ENCODE measurements at places on chromosomes 6 and 20.

- DNase-seq: no peak
Observed at GRCh38 chr6:4396044-4396443, 260.7 kb upstream of the ECI2 start.

- no peak for DNase-seq
Observed at GRCh38 chr6:38452816-38453660, 186.7 kb downstream of the BTBD9 start.

DNA sequence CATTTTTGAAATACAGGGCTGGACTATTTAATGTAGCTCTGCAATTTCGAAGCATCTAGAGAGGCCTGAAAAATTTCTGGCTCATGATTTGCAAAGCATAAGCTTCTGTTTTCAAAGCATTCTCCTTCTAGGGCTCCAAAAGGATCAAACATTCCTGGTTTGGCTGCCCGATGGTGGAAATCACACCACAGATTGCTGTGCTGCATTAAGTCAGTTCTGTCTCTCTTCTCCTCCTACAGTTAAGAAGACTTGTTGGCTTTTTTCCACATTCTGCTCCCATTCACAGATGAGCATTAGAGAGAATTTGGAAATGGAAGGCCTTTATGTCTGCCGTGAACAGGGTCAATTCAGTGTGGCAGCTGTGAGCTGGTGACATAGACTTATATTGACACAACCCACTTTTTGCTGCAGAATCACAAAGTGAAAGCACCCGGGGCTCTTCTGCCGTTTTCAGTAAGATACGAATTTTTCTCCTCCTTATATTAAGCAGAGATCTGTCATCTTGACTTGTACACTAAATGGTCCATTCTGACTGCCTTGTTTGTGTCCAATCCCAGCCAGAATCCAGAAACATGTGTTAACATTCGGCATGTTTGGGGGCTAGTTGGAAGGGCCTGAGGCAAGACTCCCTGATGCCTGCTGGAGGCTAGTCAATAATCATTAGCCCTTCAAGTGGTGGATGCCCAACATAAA, 330.8 kb upstream of the DEFB112 start:
- no peak for DNase-seq

GRCh38 chr6:67300430-67301040, 1334.5 kb upstream of the ADGRB3 start:
- DNase-seq: no peak

DNA sequence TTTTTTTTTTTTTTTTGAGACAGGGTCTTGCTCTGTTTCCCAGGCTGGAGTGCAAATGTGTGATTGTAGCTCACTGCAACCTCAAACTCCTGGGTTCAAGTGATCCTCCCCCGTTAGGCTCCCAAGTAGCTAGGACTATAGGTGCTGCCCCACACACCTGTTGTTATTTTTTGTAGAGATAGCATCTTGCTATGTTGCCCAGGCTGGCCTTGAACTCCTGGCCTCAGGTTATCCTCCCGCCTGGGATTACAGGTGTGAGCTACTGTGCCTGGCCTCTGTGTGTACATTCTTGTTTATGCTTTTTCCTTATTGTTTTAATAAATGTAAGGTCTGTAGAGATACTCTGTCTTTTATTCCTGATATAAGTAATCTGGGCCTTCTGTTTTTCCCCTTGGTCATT, 14.8 kb downstream of the CD2AP start:
- no peak for DNase-seq

DNA sequence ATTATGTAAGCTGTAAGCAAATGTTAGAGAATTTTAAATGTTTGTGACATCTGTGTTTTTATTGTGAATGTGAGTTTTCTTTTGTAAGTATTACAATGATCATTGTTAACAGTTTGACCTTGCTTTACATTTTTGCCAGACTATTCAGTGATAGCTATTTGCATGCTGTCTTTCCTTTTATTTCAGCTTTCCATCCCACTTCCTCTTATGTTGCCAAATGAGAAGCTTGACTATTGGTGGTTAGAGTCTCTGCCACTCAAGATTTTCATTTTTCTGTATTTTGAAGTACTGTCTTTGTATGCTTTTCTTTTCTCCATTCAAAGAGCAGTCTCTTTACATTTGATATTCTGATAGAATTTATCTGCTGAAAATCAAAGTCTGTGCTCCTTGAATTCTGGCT, 104.1 kb downstream of the PRIM2 start:
- no peak for DNase-seq

DNA sequence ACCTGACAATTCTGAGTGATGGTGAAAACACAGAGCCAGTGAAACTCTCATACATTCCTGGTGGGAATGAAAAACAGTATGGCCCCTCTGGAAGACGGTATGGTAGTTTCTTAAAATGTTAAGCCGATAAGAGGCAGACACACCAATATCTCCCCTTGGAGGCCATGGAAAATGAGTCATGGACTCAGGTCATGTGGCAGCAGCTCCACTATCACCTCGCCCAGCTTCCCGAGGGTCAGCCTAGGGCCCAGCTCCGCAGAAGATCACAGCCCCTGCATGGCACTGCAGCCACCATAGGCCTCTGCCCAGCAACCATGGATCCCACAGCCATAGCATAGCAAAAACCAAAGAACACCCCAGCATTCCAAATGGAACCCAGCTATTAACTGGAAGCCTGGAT, 21.4 kb downstream of the BPIFA1 start:
- no peak for DNase-seq

DNA sequence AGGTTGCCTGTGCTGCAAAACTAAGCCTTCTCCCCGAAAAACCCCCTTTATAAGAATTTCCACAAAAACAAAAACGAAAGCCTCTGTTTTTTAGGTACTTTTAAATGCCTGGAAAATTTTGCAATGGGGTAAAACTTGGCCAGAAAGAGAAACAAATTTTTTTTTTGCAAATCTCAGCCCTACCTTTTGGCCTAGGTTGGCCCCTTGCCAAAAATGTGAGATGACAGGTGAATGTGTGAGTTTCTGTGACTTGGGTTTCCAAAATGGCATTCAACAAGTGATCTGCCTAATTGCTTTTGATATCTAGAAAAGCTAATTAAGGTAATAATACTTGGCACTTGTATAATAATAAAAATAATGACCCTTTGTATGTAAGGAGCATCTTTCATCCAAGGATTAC, 48.4 kb downstream of the MAFB start:
- DNase-seq: no peak

DNA sequence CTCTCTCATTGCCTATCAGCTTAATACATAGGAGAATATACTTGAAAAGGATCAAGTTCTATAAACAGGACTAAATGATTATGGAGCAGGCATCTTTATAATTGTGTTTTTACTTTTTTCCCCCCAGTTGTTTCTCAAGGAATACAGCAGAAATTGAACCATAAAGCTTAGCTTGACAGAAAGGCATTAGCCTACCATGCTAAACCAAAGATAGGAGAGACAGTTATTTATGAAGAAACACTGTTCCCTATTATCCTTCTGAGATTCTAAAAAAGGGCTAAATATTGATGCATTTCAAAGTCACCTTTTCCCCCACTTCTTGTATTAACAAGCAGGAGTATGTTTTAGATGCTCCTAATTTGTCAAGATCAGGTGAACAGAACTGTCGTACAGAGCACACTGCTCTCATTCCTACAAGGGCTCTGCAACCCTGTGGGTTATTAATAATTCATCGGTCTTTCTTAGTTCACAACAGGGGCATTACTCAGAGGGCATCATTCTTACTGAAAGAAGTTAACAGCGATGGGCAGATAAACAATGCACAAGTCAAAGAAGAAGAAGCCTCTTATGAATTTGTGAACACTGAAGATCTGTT, 38.7 kb downstream of the PRKN start:
- no peak for DNase-seq

DNA sequence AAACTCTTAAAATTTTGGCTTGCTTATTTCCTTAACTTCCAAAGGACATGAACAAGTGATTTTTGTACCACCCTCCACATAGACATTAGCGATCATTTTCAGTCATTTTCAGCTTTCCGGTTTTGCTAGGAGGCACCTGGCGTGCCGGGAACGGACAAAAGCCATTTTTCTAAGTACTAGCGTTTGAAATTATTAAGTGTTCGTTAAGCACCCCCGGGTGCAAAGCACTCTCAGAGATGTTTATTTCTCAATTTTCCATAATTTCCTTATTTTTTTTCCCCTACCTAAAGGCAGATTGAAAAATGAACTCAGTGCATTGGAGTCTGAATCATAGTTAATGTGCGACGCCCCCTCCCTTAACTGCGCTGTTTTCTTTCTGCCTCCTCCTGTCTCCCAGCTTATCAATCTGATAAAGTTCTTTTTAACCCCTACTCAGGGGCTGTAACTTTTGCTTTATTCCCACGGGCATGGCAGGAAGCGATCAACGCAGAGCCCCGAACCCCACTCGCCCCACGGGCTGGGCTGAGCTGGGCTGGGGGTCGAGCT, 58.2 kb downstream of the ZNF831 start:
- no peak for DNase-seq

DNA sequence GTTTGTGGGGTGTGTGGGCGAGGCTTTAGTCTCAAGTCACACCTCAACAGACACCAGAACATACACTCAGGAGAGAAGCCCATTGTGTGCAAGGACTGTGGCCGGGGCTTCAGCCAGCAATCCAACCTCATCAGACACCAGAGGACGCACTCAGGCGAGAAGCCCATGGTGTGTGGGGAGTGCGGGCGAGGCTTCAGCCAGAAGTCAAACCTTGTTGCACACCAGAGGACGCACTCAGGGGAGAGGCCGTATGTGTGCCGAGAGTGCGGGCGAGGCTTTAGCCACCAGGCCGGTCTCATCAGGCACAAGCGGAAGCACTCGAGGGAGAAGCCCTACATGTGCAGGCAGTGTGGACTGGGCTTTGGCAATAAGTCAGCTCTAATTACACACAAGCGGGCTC, 27.8 kb downstream of the ZNF133 start:
- DNase-seq: no peak

- no peak for DNase-seq
Observed at GRCh38 chr6:6543181-6543879, 45.2 kb upstream of the LY86 start.
